RKO (cell line): ENCODE measurements at places on chromosomes 12 and 14.

- no peak for DNase-seq
Measured at GRCh38 chr12:550473-551260, 90.9 kb downstream of the B4GALNT3 start.

GRCh38 chr12:85036733-85037132 is 582 bp downstream of the LRRIQ1 start:
- no peak for DNase-seq

DNA sequence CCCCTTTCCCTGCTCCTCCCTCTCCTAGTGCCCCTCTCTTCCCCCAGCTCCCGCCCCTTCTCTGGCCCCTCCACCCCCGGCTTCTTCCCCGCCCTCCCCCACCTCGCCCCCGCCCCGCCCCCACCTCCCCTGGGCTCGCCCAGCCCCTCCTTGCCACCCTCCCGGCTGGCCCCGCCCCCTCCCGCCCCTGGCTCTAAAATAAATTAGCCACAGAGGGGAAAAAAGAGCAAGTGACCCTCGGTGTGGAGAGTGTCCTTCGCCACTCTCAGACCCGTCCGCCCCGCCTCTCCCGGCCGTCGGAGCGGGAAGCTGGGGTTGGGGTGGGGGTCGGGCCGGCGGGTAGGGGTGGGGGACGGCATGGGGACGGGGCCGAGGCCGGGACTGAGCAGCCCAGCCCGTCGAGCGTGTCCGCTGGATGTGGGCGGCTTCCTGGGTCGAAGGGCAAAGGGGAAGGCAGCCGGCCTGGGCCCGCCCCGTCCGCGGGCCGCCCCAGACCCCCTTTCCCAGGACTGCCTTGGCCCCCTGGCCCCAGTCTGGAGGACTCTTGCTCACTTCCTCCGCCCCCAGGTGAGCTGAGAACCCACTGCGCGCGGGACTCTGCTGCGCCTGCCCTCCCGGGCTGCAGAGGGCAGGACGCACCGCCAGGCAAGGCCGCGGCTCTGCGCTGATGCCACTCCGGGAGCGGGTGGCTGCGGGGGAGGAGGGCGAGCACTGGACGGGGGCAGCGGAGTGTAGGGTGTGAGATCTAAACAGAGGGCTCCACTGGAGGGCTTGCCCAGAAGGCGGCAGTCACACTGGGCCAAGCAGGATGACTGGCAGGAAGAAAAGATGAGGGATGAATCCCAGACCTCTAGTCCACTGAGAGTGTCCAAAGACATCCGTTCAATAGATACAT is 570 bp upstream of the FIGNL2 start:
- no peak for DNase-seq

- DNase-seq = no peak
Measured at GRCh38 chr12:2076196-2076570, 23.4 kb downstream of the CACNA1C start.

DNA sequence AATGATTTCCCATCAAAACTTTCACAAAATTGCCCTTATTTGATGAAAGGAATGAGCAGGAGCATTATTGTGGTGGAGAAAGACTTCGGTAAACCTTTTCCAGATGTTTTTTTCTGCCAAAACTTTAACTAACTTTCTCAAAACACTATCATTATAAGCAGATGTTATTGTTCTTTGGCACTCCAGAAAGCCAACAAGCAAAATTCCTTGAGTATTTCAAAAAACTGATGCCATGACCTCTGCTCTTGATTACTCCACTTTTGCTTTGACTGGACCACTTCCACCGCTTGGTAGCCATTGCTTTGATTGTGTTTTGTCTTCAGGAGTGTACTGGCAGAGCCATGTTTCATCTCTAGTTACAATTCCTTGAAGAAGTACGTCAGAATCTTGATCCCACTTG is 29.7 kb upstream of the RAB21 start:
- DNase-seq = no peak

DNA sequence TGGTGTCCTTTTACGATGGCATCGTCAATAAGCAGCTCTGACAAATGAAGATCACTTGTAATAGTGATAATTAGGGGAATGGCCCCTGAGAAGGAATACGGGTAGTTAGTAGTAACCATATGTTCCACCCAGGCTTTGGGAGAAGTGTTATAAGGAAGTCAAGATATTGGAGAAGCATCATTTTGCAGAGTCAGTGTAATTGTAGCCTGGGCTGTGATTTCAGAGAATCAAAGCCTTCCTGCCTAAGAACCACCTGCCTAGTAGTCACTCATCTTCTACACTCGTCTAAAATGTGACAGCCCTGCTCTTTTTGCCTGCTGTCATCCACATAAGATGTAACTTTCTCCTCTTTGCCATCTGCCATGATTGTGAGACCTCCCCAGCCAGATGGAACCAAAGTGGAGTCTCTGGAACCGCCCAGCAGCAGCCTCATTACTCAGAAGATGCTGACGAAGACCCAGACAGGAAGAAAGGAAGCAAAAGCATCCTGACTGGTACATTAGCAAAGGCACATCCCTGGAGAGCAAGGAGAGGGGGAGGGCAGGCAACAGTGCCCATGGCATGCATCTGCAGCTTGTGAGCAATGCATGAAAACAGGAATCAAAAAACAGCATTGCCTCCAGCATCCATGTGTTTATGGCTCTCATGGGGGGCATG is 12.6 kb upstream of the EDDM3A start:
- DNase-seq = no peak

DNA sequence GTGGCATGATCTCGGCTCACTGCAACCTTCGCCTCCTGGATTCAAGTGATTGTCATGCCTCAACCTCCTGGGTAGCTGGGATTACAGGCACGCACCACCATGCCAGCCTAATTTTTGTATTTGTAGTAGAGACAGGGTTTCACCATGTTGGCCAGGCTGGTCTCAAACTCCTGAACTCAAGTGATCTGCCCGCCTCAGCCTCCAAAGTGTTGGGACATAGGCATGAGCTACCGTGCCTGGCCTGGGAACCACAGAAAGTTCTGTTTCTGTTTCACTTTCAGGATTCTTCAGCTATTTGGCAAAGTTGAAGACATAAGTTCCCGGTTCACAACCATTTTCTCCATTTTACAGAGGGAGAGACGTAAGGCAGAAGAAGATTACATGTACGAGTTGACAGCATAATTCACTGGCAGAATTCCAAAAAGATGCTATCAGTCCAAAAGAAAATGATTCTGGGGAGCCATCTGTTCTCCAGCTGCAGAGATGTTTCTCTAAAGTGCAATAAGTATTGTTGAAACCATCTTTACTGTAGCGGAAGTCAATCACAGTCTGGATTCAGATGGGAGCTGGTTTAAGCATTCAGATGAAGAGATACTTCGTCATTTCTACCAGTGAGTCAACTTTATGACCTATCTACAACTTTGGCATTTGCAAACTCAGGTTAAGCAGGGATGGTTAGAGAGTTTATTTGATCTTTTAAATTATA is 8.1 kb upstream of the RNF34 start:
- DNase-seq = no peak

- no peak for DNase-seq
Measured at GRCh38 chr12:88884600-88884999, 304.3 kb upstream of the KITLG start.

DNA sequence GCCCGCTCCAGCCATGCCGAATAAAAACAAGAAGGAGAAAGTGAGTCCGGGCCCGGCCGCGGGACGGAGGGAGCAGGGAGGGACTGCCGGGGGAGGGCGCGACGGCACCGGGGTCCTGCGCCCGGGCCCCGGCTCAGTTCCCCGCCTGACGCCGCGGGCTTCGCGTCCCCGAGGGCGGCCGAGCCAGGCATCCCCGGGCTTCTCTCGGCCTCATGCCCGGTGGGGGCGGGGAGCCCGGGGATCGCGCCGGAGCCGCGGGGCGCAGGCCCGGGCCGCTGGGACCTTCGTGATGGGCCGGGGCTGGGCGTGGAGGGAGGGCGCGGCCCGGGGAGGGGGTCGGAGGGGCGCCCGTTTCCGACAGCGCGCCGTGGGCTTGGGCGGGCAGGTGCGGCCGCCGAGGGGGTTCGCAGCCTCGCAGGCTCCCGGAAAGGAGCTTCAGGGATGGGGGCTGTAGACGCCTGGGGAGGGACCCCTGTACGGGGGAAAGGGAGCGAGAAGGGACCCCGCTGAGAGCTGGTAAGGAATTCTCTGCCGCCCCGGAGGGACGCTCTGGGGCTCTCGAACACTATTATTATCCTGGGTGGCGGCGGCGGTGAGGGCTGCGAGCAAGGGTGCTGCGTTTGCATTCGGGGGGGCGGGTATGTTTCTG is 496 bp downstream of the PPP2R5C start:
- DNase-seq = peak; percentile 27

- no peak for DNase-seq
Measured at GRCh38 chr12:10214136-10214894, 1.6 kb downstream of the GABARAPL1 start.

- no peak for DNase-seq
Measured at GRCh38 chr12:6952863-6953441, 1.8 kb downstream of the PTPN6 start.

DNA sequence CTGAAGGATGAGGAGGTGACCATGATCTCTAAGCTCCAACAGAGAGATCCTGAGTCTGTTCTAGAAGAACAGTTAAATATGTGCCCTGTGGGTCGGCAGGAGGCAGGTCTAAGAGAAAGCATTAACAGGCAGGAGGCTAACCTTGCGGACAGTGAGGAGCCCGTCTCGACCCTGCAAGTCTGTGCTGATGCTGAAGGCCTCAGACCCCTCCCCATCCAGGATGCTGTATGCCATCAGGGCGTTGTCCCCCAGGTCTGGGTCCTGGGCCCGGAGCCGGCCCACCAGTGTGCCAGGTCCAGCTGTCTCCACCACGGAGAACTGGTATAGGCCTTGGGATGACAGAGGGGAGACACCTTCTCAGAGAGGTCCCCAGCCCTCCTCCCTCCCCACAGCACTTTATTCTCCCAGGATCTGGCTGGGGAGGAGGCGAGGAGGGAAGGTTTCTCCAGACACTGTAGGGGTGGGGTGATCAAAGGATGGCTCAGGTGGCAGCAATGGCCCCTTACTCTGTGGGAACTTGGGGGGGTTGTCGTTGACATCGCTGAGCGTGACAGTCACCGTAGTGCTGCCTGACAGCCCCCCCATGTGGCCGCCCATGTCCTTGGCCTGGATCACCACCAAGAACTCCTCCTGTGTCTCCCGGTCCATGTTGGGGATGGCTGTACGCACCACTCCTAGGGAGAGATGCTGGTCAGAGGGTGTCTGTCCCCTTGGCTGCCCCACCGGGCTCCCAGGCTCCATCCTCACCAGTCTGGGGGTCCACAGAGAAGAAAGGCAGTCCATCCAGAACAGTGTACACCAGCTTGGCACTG is 3.1 kb downstream of the CDH24 start:
- no peak for DNase-seq

- no peak for DNase-seq
Measured at GRCh38 chr14:104874110-104874531, 9.1 kb downstream of the CEP170B start.

DNA sequence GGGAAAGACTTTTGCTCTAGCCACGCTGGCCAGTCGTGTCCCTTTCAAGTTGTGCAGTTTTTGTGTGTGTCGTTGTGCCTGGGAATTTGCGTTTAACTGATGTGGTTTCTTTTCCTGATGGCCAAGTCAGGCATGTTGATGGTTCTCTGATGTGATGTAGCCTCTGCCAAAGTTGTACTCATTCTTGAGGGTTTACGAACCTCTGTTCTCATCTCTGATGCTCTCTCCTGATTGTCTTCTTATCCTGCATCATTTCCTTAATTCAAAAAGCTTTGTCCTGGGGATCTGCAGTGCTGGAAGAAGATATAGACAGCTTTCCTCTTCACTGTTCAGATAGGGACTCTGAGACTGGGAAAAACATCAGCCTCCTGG is 25.4 kb downstream of the CD9 start:
- no peak for DNase-seq

DNA sequence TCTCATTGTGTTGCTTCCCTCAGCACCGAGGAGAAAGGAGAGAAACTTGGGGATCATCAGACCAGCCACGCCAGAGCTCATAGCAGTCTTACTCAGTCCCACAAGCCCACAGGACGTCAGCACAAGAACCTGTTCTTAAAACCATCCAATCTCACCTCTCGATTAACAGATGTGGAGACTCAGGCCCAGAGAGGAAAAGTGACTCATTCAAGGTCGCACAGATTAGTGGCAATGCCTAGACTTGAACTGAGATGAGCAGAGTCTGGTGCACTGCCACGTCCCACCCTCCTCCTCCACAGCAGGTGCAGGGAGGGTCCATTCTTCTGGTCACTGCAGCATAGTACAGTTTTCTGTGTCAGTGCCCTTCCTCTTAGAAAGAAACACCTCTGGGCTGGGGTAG is 154.9 kb upstream of the PZP start:
- DNase-seq = no peak

DNA sequence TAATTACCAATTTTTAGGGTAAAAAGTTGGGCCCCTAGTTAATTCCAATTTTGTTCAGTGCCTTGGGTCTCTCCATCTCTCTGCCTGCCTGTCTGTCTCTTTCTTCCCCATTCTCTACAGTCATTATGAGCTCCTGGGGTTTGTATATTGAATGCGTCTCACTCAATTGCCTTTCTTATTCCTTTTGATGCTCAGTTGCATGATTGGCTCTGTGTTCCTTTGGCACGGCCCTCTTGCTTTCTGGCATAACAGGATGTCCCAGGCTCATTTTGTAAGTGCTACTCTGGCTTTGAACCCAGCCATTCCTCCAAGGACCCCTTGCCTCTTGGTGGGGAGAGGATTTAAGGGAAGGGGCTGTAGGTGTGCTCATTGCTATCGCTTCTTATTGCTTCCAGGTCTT is 35.6 kb downstream of the ZNF664 start:
- no peak for DNase-seq

- DNase-seq = peak; percentile 65
Measured at GRCh38 chr12:123705935-123706334, 6.2 kb upstream of the ATP6V0A2 start.

DNA sequence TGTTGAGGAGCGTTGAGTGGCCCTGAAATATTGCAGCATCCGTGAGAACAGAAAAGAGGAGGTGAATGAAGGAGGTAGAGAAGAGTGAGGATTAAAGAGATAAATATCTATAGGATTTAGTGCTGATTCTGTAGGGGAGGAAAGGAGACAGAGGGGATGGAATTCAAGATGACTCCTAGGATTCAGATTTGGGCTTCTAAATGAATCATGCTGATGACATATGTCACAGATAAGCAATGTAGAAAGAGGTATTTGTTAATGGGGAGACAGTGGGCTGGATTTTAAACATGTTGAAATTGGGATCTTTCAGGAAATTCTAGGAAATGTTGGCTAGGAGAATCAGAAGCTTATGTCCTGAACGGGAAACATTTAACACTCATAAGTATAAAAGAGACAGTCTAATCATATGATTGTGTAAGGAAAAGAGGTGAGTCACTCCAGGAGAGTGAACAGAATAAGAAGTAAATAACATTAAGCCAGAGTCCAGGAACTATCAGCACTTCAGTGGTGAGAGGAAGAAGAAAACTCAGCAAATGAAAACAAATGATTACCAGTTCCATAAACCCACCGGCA is 58.1 kb upstream of the DIO2 start:
- DNase-seq = no peak
